ENCODE measurements at places on chromosomes 11 and 22.

DNA sequence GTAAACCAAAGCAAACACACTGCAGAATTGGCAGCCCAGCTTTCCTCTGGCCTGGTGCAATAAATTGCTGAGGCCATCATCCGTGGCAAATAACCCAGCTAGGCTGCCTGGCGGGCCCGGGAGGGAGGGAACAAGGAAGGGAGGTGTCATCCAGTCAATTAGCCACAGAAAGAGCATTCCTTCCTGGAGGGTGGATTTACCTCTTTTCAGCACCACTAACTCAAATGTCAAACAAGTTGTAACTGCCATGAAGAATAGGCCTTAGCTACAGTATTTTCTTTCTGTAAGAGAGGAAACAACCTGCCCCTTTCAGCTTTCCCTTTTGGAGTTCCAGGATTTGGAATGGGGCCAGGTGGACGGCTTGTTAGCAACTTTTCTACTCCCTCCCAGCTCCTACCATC, 163.8 kb upstream of the BDNF start:
- DNase-seq, result no peak

DNA sequence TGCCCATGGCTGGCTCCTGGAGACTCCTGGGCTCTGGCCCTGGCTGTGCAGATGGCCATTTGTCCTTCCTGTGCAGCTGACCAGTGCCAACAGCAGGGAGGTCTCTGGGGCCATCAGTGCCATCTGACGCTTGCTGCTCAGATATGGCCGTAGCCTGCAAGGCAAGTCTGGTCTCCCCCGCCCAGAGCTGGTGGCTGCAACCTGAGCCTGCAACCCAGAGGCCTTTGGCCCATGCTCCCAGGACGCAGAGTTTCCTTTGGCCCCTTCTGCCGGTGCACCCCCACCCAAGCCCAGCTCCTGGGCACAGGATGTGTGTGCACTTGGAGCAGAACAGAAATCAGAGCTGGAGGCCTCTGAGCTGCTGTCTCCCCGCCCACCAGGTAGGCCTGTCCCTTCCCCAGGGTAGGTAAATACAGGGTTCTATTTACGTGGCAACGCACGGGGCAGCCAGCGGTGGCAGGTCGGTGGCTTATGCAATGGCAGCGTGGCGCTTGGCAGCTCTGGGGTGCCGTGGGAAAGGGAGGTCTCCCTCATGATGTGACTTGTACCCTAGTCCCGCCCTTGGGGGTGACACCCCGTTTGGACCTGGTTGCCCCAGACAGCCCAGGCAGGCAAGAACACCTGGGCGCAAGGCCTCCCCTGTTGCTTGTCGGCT, 21.0 kb upstream of the MYEOV start:
- no peak for DNase-seq

DNA sequence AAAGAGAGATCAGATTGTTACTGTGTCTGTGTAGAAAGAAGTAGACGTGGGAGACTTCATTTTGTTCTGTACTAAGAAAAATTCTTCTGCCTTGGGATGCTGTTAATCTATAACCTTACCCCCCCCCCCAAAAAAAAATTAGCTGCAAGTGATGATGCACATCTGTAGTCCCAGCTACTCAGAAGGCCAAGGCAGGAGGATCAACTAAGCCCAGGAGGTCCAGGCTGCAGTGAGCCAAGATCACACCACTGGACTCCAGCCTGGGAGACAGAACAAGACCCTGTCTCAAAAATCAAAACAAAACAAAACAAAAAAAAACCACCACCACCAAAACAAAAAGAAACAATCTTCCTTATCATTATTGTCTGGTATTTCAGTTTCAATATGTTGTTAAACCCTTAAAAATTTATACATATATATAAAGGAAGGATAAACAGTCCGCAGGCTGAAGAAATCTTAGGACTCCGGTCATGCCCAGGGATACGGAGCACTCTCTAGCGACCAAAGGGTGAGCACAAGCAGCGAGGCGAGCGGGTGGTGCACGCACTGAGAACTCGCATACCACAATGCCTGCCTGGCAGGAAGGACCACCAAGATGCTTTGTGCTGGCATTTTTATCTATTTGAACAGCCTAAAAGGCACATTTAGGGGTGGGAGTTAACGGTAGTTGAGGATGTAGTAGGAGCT, 6.4 kb downstream of the POLDIP3 start:
- DNase-seq, result no peak

GRCh38 chr11:80748207-80748925, 1307.5 kb upstream of the TENM4 start:
- peak; percentile 13 for DNase-seq

- no peak for DNase-seq
Observed at GRCh38 chr11:16911658-16912057, 102.6 kb downstream of the PLEKHA7 start.

DNA sequence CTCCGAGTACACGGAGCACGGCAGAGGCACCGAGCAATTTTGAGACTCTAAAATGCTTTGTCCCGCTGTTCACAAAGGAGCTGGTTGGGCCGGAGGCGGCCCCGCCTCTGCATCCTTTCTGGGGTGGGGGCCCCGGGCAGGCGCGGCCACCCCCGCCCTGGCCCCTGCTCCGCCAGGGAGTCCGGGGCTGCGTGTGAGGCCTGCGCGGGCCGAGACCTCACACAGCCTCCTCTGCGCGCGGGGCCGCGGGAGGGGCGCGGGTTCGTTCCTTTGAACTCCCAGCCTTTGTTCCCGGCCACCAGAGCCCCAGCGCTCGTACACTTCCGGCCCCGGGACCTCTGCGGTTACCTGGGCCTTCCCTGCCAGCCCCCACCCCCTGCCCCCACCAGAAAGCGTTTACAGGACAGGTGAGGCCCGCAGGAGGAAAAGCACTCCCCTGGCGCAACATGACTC, 1.6 kb downstream of the FGF19 start:
- no peak for DNase-seq

All from NCI-H1694 treated with DMSO at 0.1 percent for 48 hours (cell line).